NCI-H2081 treated with DMSO at 0.1 percent for 48 hours (cell line): ENCODE measurements at places on chromosomes 5 and 9.

- DNase-seq, result no peak
These were observed 1.8 kb upstream of the NTRK2 start for GRCh38 chr9:84667571-84668195.

GRCh38 chr9:107782381-107782780 lies 292.8 kb upstream of the KLF4 start:
- no peak for DNase-seq

GRCh38 chr5:35202319-35203111 lies 27.8 kb downstream of the PRLR start:
- DNase-seq, result no peak

- no peak for DNase-seq
These were observed 64.3 kb downstream of the MVB12B start for GRCh38 chr9:126390923-126391322.

GRCh38 chr5:104937598-104937997 lies 1375.0 kb upstream of the NUDT12 start:
- DNase-seq, result no peak

- DNase-seq, result no peak
These were observed 226.2 kb downstream of the CACNA1B start for GRCh38 chr9:138103849-138104206.

- no peak for DNase-seq
These were observed 30.4 kb downstream of the PTTG1 start for GRCh38 chr5:160452036-160452435.

DNA sequence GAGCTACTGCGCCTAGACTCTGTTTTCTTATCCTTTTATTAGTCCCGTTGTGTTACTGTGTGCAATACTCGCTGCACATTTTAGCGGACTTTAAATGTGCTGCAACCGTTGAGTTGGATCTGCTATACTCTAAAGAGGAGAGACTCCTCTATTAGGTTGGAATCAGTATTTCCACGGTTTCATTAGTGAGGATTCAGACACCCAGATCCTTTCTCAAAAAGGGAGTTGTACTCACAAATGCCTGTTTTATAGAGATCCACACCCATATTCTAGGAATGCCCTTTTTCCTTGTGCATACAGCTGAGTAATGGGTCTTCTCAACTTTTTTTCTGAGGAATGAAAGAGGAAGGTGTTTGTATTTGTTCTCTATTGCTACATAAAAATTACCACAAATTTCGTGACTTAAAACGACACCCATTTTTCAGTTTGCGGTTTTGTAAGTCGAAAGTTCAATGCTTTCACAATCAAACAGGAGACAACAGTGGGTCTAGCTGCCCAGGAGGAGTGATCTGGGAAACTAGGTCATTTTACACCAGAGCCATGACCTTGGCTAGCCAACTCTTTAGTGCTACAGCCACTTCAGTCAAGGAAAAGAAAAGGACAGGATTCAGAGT lies 52.8 kb upstream of the SLC44A1 start:
- DNase-seq, result no peak

DNA sequence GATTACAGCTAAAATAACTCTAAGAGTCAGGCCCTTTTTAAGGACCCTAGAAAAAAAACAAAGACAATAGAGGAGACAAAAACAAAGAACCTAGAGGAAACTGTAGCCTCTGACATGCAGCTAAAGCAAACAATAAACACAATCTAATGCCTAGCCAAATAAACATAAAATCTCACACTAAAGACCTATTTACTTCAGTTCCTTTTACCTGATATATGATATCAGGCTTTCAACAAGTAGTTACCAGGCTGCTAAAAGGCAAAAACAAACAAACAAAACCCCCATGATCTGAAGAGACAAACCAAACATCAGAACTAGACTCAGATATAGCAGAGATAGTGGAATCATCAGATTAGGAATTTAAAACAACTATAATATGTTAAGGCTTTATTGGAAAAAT lies 226.5 kb upstream of the POU5F2 start:
- no peak for DNase-seq

DNA sequence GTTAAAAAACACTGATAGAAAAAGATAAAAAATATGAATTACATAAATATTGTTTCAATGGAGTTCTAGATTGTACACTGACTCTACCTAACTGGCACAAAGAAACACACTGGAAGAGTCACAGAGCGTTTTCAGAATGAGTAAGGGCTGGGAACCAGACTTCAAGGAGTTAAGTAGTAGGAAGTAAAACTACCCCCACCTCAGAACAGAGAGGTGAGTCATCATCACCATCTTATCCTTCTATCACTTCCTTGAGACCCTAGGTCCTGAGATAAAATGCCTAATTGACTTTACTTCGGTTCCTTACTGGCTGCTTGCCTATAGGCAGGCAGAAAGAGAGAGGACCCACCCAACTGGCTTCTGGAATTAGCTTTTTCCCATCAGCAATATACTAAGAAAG lies 79.7 kb downstream of the ELAVL2 start:
- no peak for DNase-seq
